ENCODE measurements at places on chromosomes 2 and 18.

GRCh38 chr18:48974304-48975119 is 23.7 kb upstream of the SMAD7 start:
- DNase-seq: no peak

DNA sequence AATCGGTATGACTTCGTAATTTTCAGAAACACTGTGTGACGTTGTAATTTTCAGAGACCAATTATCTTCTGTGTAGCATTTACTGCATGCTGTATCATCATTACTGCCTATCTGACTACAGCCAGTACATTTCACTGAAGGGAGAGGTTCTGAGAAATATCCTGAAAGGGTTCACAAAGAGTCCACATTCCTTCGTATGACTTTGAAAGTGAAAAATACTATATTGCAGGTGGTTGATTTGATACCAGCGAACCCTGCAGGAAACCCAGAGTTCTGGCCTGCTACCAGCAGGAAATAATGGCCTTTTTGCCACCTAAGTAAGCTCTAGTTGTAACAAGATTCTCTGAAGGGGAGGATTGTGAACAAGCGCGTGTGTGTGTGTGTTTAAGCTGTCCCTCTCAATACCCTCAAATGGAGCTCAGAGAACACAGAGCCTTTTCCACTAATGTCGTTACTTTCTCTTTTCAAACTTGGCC is 155.5 kb downstream of the ARHGAP28 start:
- DNase-seq: no peak

DNA sequence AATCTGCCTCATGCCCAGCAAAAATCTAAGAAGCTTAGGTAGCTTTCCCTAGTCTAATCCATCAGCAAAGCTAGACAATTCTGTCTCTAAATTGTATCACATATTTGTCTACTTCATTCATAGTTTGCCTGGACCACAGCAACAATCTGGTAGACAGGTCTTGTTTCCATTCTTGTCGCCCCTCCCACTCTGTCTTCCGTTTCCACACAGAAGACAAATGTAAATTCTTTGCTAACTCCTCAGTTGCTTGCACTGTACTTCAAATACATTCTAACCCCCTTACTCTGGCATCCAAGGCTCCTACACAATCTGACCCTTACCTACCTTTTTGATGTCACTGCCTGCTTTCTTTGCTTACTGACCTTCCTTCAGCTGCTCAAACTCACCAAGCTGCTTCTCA is 40.1 kb downstream of the THUMPD2 start:
- no peak for DNase-seq

- no peak for DNase-seq
Measured at GRCh38 chr2:21910832-21911507, 787.2 kb downstream of the TDRD15 start.

DNA sequence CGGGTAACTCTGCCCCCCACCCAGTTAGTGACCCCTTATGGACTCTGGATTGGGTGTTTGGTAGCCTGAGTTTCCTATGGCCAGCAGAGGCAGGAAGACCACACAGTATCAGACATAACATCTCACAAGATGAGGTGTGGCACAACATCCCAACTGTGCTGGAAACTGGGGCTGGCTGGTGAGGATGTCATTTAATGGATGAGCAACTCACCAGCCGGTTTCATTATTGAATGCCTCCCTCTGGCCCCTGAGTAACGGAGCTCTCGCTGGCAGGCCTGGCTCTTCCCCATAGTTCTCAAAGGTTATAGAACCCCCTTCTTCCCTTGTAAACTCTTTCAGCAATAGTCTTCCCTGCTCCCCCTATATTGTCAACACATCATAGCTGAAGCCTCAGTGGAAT is 195.0 kb downstream of the BCL11A start:
- no peak for DNase-seq

- no peak for DNase-seq
Measured at GRCh38 chr18:3458952-3459853, 9.2 kb downstream of the TGIF1 start.

DNA sequence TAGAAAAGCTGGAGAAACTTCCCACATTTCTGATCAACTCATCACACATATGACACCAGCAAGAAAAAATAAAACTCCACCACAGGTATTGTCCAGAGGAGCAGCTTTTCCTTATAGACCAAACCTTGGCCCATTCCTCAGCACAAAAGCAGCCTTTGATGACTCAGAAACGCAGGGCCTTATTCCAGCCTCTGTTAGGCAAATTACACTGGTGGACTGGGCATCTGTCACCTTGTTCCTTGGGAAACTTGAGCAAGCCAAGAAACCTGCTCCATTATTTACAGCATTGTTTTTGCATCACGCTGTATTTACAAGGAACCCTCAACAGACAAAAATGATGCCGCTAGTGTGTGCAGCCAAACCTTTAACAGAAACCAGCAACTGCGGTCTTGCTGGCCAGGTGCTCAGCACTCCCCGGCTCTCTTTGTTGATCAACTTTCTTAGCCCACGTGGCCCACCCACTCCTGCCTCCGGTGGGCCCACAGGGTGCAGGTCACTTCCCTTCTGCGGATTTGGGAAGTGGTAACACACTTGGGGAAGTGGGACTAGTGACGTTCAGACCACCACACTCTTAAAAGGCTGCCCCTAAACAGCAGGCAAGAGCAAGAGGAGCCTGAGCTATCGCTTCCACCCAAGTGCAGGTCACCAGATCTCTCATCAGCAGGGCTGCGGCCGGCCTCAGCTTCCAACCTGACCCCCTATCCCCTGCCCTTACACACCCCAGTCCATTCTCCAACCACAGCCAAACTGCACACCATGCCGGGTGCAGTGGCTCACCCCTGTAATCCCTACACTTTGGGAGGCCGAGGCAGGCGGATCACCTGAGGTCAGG is 1.5 kb downstream of the AP1S3 start:
- DNase-seq: no peak

DNA sequence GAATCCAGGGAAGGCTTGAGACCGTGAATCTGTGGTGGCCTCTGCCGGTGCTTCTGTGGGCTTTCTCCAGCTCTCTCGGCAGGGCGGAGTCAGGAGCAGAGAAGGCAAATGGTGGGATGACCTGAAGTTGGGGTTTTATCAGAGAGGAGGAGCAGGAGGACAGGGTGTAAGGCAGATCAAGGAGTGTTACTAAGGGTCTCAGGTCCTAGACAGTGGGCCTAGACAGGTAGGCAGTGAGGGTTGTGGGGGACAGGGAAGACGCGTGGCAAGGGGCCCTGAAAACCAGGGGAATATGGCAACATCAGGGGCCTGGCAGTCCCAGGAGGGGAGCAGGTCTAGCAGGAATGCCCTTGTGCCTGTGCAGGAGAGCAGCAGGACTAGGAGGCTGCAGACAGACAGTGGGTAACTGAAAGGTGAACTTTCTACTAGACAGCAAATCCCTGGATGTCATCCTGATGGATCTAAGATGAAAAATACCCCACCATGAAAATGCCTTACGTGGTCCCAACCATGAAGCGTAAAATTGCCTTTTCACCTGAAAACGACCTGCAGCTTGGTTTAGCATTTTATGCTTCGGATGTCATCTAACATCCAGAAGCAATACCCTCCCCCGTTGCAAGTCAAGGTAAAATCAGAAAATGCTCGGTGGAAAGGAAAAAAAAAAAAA is 42.1 kb downstream of the SRSF7 start:
- no peak for DNase-seq

DNA sequence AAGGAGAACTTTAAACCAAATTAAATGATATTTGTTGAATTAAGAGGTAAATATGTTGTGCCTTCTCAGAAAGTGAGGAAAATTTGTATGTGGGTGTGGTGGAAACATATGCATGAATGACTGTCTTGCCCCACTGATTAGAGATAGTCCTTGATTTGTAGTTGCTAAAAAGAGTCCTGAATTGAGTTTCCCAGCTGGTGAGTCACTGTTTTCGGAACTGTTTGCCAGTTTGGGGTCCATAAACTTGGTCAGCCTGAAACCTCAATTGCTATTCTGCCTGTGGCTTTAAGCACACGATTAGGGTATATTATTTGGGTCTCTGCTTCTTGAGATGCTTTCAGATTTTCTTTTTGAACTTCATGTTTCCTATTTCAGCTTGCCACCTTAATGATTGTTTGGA is 53.3 kb downstream of the PIKFYVE start:
- DNase-seq: no peak

DNA sequence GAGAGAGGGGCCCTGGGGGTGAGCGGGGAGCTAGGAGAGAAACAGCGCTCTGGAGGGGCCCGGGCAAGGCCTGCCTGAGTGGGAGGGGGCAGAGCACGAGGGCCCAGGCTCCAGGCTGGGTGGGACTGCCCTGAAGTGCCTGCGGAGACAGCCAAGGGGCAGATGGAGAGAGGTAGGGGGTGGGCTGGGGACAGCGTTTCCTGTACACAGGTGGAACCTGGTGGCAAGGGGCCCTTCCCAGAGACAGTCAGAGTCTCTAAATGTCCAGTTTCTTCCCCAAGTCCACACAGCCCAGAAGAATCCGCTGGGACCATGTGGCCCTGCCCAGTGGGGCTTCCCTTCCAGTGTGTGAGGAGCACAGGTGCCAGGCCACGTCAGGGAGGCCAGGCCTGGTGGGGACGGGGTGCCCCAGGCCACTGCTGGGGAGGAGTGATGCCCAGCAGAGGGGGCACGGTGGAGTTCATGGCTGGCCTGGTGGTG is 1.7 kb upstream of the GPR35 start:
- DNase-seq: no peak

- DNase-seq: no peak
Measured at GRCh38 chr2:224944707-224945547, 97.3 kb downstream of the DOCK10 start.

DNA sequence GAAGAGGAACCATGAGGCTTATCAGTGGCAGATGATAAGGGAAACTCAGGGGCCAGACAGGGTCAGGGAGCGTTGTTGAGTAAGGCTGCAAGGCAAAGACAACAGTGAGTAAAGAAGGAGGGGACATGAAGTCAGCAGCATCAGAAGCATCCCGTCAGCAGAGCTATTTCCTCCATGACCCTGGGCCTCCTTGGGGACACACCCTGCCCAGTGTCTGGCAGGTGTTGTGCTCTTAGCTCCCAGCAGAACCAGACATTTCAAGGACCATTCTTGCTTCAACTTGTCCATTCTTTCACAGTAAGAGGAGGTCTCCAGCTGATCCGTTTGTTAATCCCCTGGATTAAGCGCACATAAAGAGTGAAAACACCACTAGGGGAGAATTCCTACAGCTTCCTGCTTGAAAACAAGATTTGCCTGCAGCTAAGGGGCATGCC is 88.7 kb upstream of the MEIS1 start:
- DNase-seq: no peak

- DNase-seq: no peak
Measured at GRCh38 chr2:205628422-205628821, 53.9 kb upstream of the NRP2 start.

- DNase-seq: no peak
Measured at GRCh38 chr18:34977838-34978532, 63.2 kb upstream of the MAPRE2 start.

GRCh38 chr2:35788543-35788942 is 567.0 kb upstream of the CRIM1 start:
- DNase-seq: no peak

DNA sequence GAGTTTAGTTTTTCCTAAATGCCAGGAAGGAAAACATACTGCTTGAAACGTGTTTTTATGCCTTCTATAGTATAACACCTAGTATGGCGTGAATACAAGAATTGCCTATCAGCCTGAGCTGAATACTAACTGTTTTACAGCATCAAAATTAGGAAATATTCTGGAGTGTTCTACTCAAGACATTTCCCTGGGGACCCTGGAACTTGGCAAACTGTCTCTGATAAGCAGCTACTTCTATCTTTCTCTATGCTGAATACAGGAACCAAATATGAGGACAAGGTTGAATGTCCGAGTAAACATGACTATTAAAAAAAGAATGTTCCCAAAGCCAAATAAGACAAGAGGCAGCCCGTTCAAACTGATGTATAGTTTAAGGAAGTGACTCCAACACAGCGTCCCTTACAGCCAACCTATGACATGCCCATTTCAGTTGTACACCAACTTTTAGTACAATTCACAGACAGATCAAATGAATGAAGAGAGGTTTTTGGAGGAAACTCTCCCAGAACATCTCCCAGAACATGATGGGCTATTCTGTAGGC is 951.3 kb upstream of the ACVR2A start:
- DNase-seq: no peak

DNA sequence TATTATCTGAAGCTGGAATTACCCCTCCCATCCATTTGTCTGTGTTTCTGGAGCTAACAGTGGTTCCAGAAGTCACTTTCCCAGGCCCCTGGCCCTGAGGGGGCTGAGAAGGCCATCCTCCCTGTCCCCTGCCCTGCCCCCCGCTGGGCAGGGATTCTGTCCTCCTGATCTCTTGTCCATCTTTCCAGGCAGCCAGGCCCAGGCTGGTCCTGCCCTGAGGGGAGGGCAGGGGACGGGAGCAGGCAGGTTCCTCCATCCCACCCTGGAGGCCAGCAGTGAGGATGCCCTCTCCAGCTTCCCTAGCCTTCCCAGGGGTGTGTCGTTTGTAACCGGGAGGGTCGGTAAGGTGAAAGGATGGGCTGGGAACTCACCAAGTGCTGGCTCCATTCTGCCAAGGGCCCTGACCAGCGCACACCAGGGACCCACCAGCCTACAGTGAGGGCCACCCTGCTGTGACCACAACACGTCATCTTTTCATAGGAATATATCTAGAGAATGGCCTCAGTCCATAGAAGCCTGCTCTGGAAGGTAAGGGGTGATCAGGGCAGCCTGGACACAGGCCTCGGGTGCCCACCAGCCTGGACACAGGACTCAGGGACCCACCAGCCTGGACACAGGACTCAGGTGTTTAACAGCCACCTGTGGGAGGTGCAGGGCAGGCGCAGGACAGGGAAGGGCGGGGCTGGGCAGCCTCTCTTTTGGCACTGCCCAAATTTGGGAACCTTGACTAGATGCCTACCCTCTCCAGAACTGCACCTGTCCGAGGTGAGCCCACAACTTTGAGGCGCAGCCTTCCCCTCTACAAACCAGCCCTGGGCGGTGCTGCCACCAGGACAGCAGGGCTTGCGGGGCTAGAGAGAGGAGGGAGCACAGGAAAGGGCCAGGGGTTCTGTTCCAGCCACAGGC is 35.8 kb upstream of the GPC1 start:
- DNase-seq: no peak

DNA sequence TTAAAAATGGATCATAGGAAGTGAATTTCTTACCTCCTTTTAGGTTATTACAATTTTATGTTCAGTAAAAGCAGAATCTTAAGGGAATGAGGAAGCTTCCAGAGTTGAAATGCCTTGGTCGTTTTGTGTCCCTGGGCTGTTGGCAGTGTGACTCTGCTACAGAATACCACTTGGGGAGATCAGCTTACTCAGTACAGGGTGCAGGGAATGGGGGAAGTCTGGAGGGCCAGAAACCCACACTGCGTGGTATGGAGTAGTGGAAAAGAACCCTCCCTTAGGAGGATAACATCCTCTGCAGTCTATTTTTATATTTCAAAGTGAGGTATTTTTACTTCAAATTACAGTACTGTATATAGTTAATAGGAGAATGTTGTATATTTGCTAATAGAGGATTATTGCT is 51.1 kb downstream of the R3HDM1 start:
- DNase-seq: no peak
